ENCODE measurements at places on chromosomes 2 and 18.

- no peak for DNase-seq
These were observed 12.7 kb downstream of the DGUOK start for GRCh38 chr2:73939419-73939818.

DNA sequence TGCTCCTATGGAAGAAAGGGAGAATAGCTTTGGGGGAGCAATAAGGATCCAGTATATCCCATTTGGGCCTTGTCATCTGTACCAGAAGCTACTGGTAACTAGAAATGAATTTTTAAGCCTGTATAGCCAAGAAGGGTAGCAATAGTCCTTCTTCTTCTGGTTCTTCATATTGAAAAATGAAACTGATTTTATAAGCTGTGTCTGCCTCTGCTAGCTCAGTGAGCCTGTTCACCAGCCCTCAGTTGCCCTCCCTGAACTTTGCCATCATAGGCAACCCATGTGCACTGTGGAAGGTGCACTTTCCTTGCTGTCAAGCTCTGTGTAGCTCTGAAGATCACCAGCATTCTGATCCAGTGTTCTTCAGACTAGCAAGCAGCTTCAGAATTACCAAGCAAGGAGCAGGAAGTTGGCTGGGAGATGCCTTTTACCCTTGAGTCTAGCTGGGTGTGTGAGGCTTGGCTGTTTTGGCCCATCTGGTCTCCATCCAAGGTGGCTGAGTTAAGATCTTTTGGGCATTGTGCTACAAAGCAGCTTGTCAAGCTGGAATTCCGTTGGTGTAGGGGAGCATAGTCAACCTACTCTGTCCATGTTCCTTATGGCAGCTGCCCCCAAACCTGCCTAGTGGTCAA is 55.8 kb upstream of the MGAT5 start:
- DNase-seq: no peak

DNA sequence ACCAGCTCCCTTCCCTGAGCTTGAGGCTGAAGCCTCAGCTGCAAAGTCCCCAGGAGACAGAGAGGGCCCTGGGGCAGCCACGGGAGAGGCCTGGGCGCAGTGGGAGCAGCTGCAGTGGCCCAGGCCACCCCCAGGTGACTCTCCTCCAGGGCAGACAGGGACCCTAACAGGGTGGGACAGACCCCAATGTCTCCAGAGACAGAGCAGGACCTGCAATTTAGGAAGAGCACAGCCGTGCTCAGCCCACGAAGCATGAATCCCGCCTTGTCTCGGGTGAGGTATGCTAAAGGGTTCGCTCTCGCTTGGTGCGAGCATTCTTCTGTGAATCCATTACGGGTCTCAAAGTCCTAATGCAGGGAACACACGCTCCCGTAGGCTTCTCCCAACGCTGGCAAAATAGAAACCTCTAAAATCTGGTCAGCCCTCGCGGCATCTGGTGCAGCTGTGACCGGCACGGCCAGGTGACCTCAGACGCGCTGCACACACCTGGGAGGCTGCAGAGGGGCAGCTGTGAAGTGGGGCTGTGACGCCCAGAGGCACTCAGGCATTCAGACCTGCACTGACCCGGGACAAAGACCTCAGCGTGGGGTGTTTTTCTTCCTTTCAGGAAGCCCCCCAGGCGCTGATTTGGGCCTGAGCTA is 12.6 kb downstream of the MBP start:
- DNase-seq: no peak

DNA sequence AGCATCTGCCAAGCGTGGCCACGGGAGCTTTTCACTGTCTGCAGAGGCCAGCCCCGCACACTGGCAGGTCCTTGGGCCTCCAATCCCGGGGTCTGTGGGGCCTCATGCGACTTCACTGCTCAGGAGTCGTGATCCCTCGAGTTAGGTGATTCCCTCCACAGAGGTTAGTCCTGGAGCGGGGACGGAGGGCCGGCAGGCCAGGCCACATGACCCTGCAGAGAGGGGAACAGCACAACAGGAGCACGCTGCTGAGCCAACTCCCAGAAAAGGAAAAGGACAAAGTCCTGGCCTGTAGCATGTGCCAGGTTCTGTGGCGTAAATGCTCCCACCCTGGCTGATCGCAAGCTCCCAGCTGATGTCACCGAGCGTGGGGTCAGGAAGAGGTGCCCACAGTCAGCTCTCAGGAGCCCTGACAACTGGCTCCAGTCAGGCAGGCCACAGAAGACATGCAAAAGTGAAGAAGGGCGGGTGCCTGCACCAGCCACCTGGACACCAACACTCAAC is 15.3 kb upstream of the PRLH start:
- DNase-seq: no peak

- no peak for DNase-seq
These were observed 11.6 kb downstream of the ZEB2 start for GRCh38 chr2:144508172-144508851.

DNA sequence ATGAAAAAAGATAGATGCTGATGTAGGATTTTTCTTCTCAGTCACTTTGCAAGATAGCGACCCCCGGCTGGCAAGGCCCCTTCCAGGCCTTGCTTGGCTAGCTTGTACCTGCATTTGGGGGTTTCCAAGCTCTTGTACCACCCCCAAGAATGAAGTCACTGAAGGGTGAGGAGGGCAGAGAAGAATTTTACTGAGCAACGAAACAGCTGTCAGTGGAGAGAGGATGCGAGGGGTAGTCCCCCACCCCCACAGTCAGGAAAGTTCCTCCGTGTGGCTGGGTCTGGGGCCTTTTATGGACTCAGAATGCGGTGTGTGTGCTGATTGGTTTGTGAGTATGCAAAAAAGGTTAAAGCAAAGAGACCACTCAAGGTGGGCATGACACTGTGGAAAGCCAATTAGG is 382.0 kb downstream of the GPD2 start:
- DNase-seq: no peak

GRCh38 chr2:202098291-202098690 is 25.2 kb downstream of the KIAA2012 start:
- DNase-seq: no peak

DNA sequence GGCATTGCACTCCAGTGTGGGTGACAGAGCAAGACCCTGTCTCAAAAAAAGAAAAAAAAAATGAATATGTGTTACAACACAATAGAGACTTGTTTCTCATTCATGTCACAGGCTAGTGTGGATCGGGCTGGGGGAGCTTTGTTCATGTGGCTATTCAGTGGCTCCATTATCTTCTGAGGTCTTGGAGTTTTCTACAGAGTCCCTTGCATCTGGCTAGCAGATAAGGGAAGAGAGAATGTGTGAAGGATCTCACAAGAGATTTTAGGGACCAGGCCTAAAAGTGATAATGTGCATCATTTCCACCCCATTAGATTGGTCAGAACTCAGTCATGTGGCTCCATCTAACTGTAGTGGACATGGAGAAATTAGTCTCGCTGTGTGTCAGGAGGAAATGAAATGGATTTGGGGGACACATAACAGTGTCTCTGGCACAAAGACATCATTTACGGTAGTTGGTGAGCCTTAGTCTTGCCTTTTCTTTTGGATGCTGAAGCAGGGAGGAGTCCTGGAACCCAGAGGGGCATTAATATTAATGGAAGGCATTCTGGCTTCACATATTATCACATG is 32.4 kb upstream of the CASP10 start:
- no peak for DNase-seq

DNA sequence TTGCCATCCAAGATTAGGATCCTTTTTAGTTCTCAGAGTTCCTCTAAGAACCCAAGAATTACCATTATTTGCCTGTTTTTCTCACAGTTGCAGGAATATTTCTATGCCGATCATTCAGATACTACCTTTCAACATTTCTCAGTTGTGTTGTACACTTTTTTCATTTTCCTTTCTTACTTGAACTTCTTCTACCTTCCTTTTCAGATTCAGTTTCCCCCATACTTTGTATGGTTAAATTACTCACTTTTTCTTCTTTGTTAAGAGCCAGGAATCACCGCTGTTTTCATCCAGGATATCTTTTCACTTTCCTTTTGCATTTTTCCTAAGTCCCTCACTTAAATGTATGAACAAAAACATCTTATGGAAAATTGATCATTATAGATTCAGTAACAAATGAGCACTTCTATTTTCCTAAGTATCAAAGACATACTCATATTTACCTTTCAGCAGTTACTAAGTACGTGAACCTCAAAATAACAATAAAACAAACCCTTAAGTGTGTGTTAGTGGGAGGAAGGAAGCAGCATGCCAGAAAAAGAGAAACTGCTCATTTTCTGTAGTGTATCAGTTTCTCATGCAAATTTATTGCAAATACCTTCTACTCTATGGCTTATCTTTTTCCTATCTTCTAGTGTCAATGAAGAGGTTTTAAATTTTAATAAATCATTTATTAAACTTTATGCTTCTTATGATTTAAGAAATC is 64.3 kb upstream of the STAT1 start:
- no peak for DNase-seq

- DNase-seq: no peak
These were observed at the start of gene DLGAP1 for GRCh38 chr18:4455113-4455811. Gene DLGAP1 (minus strand): TSS chr18:4455307.

- DNase-seq: no peak
These were observed 40.6 kb upstream of the MAP2 start for GRCh38 chr2:209383212-209383611.

DNA sequence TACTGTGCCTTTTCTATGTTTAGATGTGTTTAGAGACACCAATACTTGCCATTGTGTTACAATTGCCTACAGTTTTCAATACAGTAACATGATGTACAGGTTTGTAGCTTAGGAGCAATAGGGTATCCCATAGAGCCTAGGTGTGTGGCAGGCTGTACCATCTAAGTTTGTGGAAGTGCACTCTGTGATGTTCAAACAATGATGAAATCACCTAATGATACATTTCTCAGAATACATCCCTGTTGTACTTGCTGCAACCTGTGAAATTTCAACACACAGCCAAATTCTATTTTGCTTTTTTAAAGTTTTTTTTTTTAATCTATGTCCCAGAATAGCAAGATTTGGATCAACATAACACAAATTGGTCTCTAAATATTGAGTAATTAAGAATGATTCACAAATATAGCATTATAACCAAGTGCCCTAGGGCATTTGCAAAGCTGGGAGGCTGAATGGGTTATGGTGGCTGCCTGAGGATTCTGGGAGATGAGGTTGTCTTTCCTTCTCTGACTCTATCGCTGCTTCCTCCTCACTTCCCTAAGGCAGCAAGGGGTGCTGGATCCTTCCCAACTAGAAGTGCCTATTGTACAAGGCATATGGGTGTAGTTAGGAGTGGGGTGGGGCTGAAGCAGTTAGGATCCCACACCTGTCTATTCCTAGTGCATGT is 78.3 kb downstream of the SKA1 start:
- DNase-seq: no peak

GRCh38 chr2:111094691-111095090 is 26.0 kb upstream of the BCL2L11 start:
- DNase-seq: no peak

DNA sequence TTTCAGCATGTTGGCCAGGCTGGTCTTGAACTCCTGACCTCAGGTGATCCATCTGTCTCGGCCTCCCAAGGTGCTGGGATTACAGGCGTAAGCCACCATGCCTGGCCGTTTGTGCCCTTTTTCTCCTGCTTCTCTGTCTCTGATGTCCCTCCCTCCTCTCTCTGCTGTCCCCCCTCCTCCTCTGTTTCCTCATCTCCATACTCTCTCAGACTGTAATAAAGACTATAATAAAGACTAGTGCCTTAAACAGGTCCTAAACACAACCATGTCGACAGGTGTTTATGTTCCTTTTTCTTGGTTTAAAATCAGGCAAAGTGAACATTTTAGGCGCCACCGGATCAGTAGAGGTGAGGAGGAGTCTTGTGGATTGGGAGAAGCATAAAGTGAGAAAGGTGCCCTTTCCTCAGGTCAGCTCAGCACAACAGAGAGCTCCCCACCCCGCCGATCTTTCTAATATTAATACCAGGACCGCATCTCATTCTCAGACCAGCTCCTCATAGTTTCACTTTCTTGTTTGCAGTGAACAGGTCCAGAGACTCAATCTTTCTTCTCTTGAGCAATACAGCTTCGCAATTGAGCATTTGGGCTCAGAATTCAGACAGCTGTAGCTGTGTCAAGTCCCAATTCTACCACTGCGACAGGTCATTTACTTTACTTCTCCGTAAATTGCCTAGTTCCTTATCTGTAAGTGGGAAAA is 23.7 kb downstream of the TIMM21 start:
- no peak for DNase-seq

GRCh38 chr2:207423886-207424285 is 105.9 kb upstream of the CREB1 start:
- no peak for DNase-seq

DNA sequence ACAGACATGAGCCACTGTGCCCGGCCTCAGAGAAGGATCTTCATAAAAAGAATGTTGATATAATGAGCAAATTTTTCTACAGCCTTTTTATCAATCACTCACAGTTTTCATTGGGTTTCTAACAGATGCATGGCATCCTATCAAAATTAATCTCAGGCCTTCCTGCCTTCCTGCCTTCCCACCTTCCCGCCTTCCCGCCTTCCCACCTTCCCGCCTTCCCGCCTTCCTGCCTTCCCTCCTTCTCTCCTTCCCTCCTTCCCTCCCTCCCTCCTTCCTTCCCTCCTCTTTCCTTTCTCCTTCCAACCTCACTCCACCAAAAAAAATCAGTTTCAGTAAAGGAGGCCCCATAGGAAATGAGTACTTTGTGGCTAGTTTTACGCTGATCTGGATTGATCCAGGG is 48.4 kb downstream of the CARF start:
- DNase-seq: no peak

DNA sequence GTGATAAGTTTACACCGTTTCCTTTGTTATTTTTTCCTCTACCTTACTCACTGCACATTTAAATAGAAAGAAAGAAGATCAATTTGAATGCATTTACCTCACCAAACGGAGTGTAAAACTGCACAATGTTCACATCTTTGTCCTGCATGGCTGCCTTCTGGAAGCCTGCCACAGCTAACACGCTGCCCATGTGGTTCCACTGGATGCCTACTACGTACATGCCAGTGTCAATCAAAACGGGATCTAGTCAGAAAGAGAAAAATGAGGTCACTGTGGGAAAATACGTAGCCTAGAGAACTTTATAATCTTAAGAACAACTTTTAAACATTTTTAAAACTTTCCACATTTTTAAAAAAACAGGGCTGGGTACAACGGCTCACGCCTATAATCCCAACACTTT is 16.4 kb downstream of the WDR35 start:
- no peak for DNase-seq

GRCh38 chr2:75667884-75668283 is 21.3 kb downstream of the MRPL19 start:
- no peak for DNase-seq

GRCh38 chr2:53641290-53641689 is 126.3 kb upstream of the CHAC2 start:
- no peak for DNase-seq

DNA sequence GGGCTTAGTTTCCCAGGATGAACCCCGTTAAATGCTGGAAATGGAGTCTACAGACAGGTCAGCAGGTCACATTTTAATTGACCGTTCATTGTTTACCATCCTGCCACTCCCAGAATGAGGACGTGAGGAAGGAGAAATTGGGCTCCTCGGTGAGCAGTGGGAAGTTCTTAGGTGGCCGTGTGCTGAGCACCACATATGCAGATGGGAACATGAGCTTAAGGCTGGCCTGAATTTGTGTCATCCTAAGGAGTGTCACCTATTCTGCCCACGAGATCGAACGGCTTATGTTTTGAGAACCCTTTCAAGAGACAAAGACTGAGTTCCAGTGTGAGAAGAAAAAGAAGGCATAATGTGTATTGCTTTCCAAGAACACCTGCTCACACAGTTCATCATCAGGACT is 234.4 kb upstream of the PXDN start:
- no peak for DNase-seq

Measured in activated gamma-delta T cell treated with anti-CD3 and anti-CD28 coated beads, Interleukin-2, amount 50 U/mL, for 16 hours (primary cell).